Stimulated activated CD8-positive, alpha-beta memory T cell treated with anti-CD3 and anti-CD28 coated beads, Interleukin-7, amount 100 ng/mL, for 4 hours (primary cell): ENCODE measurements at places on chromosomes 11 and 22.
A peak's percentile ranks its signal among the peaks of the same experiment; 100 is the strongest.

DNA sequence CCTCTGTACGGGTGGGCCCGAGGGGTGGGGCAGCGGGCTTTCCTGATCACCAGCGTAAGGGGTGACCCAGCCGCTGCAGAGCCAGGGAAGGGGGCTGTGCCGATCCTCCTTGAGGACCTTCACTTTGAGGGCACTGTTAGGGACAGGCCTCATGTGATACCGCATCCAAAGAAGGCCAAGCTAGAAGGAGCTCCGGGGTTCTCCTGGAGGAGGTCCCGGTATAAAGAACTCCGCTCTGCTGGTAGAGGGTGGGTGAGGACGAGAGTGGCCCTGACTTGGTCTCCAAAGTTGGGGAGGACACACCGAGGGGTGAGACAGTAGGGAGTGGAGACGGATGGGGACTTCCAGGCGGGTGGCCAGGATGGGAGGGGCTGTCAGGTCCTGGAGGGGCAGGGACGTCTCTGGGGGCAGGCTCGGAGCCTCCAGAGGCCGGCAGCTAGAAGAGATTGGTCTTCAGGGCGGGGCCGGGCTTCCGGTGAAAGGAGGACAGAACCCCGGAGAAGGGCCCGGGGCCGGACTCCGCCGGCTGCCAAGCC, 4.6 kb downstream of the PHOX2A start:
- DNase-seq, result no peak

GRCh38 chr11:47152953-47153950, 23.4 kb downstream of the ARFGAP2 start:
- peak; percentile 15 for DNase-seq

DNA sequence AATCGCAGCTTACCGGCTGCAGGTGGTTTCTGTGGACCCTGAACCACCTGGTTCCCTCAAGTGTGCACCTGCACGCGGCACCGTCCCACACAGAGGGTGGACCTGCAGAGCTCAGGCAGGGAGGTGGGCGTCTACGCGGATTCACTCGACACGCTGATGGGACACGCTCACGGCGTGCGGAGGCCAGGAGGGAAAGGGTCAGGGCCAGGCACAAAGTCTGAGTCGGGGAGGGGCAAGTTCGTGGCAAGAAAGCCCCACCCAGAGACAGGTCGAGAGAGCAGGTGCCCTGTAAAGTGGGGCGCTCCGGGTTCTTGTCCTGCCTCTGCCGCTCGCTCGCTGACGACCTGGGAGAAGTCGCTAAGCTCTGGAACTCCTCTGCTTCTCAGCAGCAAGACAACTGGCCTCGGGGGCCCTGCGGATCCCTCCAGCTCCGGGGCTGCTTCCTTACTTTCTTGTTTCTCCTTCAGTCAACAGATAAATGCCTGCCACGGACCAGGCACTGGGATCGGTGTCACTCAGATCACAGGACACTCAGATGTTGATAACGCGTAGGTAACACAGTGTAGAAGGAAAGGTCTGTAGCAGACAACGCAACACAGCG, 72.4 kb upstream of the NUP50 start:
- DNase-seq, result no peak

DNA sequence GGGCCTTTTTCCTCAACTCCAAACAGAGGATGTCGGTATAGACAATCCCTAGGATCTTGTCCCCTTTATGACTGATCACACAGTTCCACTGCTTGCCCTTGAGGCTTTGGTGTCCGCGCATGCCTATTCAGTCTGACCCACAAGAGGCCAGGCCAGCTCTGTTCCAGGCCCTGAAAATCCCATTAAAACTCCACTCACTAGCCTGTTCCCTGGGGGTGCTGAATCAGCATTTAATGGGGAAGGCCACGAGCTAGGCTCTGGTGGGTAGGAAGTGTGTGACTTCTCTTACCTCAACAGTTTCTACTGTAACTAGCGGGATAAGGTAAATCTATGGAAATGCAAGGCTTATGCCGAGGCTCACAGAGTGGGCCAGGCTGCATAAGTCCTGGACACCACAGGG, 117.7 kb downstream of the PTPRJ start:
- no peak for DNase-seq

DNA sequence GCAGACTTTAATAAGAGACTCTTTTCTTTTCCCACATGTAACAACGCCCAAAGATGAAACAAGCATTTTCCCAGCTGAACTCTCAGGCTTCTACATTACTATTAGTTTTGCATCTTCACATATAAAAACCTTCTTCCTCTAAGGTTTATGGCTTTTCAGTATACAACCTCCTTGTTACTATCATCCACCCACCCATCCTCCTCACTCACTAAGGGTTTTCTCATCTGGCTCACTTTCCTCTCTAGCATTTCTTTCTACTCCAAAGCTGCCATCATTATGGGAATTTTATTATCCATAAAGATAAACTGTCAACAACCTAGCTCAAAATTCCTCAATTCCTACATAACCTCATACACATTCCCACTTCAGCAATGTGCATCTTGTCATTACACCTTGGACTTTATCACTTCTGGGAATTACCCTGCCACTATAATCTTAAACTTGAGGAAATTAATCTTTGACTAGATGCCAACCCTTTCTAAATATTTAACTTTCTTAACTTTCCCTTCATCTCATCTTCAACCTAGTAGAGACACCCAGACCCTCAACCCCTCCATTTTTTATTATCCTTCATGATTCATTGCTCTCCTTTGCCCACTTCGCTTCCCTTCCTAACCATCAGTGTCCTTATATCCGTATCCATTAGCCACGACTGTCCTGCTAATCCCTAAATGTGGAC, 30.9 kb downstream of the MTMR2 start:
- no peak for DNase-seq

DNA sequence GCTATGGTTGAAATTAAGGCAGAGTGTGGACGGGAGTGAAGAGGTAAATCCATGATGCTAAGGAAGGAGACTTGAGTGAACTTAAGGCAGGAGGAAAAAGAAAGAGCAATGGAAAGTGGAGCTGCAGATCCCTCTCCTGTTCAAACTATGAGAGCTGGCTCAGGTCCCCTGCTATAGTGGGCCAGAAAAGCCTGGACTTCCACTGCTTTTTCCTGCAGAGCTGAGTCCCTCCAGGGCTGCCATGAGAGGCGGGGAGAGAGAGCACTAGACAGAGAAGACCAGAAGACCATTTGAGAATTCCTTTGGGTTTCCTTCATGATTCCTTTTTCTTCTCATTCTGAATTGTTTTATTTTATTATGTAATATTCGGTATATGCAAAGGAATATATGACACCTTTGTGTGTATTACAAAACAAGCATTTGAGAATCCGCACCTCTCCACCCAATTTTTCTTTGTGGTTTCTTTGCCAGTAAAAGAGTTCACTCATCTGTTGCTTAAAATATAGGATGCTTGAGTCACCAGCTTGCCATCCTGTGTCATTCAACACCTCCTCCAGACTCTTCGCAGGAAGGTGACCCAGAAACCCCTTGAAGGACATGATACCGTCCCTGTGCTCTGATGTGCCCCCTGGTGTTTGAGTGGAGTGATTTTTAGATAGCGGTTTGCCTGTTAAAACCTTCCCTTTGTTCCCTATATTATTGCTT, 24.4 kb downstream of the SREBF2 start:
- peak; percentile 63 for DNase-seq

- DNase-seq, result no peak
Measured at GRCh38 chr11:123145661-123146060, 49.4 kb downstream of the CLMP start.

GRCh38 chr11:91075032-91075695, 852.3 kb upstream of the CHORDC1 start:
- DNase-seq, result no peak

DNA sequence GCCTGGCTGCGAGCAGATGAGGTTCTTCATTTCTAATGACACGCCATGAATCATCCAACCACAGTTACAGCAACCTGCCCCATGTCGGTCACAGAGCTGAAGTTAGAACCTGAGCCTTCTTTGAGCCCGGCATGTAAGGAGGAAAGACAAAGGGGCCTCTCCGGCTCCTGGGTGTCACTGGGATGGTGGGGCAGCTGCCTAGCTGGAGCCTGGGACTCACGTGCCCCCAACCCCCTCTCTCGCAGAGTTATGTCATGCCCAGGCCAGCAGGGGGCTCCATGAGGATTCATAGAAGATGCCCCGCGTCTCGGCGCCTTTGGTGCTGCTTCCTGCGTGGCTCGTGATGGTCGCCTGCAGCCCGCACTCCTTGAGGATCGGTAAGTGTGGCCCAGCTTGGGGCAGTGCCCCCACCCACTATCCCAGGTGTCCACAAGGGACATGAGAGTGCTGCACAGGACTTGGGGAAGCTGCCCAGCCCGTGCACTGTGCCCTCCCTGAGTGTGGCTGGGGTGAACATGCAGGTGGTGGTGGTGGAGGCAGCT, 148.5 kb downstream of the GRIK4 start:
- DNase-seq, result peak; percentile 1

DNA sequence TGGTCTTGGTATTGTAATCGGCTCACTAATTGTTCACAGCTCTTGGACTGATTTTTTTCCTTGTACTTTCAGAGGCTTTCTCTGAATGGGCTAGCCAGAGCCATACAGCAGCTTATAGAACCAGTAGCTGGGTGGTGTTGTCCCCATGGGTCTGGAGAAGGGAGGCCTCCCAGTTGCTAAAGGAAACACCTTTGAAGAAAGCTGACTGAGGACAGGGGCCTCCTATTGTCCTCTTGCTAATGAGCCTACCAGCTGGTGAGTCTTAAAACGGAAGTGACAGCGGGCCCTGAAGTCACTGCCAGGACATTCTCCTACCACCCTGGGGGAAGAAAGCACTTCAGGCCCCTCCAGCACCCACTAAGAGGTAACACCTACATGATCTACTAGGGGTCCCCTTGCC, 9.9 kb downstream of the FADS3 start:
- DNase-seq, result no peak

GRCh38 chr22:23121424-23121823, 20.4 kb downstream of the RSPH14 start:
- DNase-seq, result no peak
